ENCODE measurements at places on chromosomes 3 and 15.
A peak's percentile ranks its signal among the peaks of the same experiment; 100 is the strongest.

- DNase-seq = peak; percentile 21
Observed at GRCh38 chr15:72554471-72555425, 80.6 kb downstream of the ARIH1 start.

- DNase-seq = no peak
Observed at GRCh38 chr15:66252685-66253417, 699 bp downstream of the MEGF11 start.

GRCh38 chr15:64013179-64014062, 32.9 kb downstream of the DAPK2 start:
- DNase-seq = no peak

GRCh38 chr3:143078883-143079282, 40.7 kb upstream of the CHST2 start:
- DNase-seq = peak; percentile 29

GRCh38 chr3:132445817-132446216, 28.5 kb downstream of the DNAJC13 start:
- DNase-seq = peak; percentile 42

- no peak for DNase-seq
Observed at GRCh38 chr3:80350771-80351170, 583.0 kb upstream of the ROBO1 start.

DNA sequence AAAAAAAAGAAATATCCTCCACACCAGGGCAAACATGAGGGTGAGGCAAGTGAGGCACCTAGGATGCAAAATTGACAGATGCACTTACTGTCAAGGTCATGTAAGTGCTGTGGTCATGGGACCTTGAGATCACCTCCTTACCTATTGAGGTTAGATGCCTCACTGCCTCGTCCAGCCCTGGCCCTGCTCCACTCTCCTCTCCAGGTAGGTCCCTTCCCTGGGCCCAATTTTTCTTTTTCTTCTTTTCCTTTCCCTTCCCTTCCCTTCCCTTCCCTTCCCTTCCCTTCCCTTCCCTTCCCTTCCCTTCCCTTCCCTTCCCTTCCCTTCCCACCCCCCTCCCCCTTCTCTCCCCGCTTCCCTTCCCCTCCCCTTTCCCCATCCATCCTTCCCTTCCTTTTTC, 71.1 kb upstream of the DLG1 start:
- no peak for DNase-seq

- no peak for DNase-seq
Observed at GRCh38 chr3:193963808-193964516, 172.0 kb upstream of the HES1 start.

DNA sequence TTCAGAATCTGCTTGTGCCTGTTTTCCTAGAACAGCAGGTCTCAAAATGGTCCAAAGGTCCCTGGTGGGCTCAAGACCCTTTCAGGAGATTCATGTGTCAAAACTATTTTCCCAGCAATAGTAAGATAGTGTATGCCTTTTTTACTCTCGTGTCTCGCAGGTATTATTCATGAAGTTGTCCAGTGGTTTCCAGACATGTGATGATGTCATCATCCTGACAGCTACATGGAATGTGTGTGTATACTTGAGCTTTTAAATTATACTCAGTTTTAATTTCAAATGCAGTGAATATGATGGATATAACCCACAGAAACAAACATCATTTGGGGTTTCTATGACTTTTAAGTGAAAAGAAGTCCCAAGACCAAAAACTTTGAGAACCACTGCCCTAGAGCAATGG, 288.6 kb downstream of the NTRK3 start:
- DNase-seq = peak; percentile 51

- no peak for DNase-seq
Observed at GRCh38 chr3:43707266-43707665, 16.5 kb downstream of the ABHD5 start.

GRCh38 chr3:31095255-31095654, 200.8 kb upstream of the GADL1 start:
- DNase-seq = no peak

GRCh38 chr15:52220937-52221660, 29.9 kb upstream of the GNB5 start:
- no peak for DNase-seq

GRCh38 chr3:126422571-126423091, 27.9 kb downstream of the CFAP100 start:
- no peak for DNase-seq

DNA sequence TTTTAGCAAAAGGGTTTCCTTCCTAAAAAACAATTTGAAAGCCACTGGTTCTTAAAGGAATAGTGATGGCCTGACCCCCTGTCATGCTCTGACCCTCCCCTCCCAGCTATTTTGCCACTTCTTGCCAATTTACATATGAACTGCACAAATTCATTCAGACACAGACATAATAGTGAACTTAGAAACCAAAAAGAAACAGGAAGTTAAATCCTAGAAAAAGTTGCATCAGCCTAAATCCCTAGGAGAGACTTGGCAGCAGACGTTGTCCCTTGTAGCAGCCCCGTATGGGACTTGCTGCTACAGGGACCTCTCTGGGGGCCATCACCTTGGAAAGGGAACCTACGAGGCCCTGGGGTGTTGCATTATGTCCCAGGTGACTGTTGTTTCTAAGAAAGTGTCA, 14.3 kb upstream of the PDE8A start:
- peak; percentile 12 for DNase-seq

GRCh38 chr15:95326431-95327182, 1003.9 kb upstream of the NR2F2 start:
- no peak for DNase-seq

GRCh38 chr15:43775411-43775965, 1.3 kb downstream of the ELL3 start:
- peak; percentile 42 for DNase-seq

- DNase-seq = no peak
Observed at GRCh38 chr15:73962433-73962832, 29.7 kb downstream of the STOML1 start.

- peak; percentile 86 for DNase-seq
Observed at GRCh38 chr15:100030586-100031229, 297.5 kb upstream of the LYSMD4 start.

GRCh38 chr3:187740421-187741399, 4.6 kb downstream of the BCL6 start:
- peak; percentile 90 for DNase-seq

DNA sequence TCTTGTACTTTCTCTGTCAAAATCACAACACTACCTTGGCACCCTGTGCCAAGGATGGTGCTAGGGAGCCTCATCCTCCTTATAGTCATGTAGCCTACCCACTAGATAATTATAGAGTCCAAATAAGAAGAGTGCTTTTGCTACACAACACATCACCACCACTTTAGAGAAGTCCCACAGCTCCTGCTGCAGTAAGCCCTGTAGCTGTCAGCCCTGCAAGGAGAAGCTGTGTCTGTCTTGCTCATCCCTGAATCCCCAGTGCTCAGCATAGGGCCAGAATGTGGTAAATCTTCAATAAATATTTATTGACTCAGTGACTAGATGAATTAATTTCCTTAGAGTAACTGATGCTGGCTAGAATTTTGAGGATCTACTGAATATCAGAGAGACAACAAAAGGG, 190.8 kb downstream of the ZNF621 start:
- no peak for DNase-seq

- peak; percentile 83 for DNase-seq
Observed at GRCh38 chr3:94246171-94246570, 183.3 kb downstream of the NSUN3 start.

- no peak for DNase-seq
Observed at GRCh38 chr15:76440441-76440840, 103.9 kb downstream of the ISL2 start.

- peak; percentile 10 for DNase-seq
Observed at GRCh38 chr3:39721076-39721475, 88.3 kb upstream of the MYRIP start.

- no peak for DNase-seq
Observed at GRCh38 chr15:63572749-63573464, 24.3 kb upstream of the FBXL22 start.

GRCh38 chr3:143883151-143883550, 34.9 kb upstream of the SLC9A9 start:
- no peak for DNase-seq

GRCh38 chr15:58447271-58448010, 15.7 kb downstream of the LIPC start:
- DNase-seq = peak; percentile 95

DNA sequence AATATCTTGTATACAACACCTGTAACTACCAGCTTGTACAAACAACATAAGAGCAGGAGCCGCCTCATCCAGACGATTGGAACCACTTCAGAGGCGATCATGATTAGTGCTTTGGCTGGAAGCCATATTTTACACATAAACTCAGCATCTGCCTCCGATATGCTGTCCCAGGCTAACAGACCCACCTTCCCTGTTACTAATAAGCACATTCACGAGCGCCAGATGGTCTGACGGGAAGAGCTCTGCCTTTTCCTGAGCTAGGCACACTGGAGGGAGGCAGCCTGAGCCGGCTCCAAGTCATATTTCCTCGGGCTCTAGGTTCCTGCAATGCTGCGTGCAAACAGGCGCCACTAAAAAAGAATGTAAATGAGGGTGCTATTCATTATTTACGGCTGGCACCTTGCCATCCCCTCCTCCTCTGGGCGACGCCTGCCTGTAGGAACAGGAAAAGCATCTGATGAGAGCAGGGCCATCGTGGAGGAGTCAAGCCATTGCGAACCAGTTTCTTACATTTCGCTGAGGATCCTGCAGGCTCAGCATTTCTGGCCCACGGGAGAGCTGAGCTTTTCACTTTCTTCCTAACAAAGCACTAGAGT, 98.2 kb downstream of the ANXA2 start:
- peak; percentile 24 for DNase-seq

- DNase-seq = no peak
Observed at GRCh38 chr15:58355973-58356372, 75.8 kb upstream of the LIPC start.

DNA sequence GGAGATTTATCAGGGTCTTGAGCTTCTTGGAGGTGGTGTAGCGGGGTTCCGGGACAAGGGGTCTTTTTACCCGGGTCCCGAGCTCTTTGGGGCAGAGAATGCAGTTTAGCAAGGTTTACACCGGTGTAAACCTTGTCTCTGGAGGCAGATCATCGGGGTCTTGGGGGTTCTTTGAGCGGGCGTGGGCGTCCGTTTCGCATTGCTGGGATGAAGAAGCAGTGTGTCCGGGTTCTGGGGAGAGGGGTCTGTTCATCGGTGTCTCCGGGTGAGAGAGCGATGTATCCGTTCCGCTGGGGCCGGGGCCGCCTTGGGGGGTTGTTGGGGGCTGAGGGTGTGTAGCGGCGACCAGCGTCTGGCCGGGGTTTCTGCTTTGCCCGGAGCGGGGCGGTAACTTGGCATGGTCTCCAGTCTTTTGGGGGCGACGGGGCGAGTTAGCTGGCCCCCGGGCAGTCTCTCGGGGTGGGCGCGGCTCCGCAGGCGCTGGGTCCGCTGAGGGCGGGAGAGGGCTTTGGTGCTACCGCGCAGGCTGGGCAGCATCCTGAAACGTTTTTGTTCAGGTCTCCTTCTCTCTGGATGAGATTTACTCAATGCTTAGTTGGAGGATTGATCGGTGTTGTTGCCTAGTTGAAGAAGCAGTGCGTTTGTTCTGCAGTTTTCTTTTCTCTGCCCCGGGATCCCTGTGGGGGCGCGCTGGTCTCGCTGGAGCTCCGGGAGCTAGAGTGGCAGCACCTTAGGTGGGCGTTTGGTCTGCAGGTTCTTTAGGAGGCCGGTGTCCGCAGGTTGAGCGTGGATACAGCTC, 843 bp downstream of the GLCE start:
- DNase-seq = no peak

GRCh38 chr3:13533885-13534301, 15.0 kb upstream of the FBLN2 start:
- DNase-seq = no peak

- DNase-seq = no peak
Observed at GRCh38 chr3:139974809-139975425, 39.9 kb downstream of the CLSTN2 start.

- no peak for DNase-seq
Observed at GRCh38 chr15:47669221-47669620, 48.1 kb upstream of the SEMA6D start.

GRCh38 chr3:153843994-153844393, 277.2 kb upstream of the ARHGEF26 start:
- no peak for DNase-seq

- DNase-seq = no peak
Observed at GRCh38 chr3:9278498-9278897, 29.1 kb upstream of the SRGAP3 start.

DNA sequence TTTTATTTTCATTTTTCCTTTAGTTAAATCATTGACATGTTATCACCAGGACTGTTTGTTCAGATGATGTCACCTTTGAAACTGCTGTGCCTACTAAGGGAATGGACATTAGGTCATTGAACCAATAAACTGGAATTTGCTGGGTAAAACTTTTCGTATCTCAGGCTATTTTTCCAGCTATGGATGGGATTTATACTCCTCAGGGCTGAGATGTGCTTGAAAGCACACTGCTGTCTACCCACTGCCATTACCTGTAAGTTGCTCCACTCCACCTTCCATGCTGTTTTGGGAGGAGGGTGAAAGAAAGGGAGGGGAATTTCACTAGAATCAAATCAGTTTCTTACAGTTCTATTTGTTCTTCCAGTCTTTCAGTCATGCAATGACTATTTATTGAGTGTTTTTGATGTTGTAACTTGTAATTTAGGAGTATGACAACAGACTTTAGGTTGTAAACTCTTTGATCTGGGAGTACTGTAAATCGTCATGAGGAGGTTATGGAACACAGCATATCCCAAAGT, 11.3 kb downstream of the EHD4 start:
- no peak for DNase-seq

- DNase-seq = no peak
Observed at GRCh38 chr3:52238193-52238760, 681 bp downstream of the TWF2 start.

DNA sequence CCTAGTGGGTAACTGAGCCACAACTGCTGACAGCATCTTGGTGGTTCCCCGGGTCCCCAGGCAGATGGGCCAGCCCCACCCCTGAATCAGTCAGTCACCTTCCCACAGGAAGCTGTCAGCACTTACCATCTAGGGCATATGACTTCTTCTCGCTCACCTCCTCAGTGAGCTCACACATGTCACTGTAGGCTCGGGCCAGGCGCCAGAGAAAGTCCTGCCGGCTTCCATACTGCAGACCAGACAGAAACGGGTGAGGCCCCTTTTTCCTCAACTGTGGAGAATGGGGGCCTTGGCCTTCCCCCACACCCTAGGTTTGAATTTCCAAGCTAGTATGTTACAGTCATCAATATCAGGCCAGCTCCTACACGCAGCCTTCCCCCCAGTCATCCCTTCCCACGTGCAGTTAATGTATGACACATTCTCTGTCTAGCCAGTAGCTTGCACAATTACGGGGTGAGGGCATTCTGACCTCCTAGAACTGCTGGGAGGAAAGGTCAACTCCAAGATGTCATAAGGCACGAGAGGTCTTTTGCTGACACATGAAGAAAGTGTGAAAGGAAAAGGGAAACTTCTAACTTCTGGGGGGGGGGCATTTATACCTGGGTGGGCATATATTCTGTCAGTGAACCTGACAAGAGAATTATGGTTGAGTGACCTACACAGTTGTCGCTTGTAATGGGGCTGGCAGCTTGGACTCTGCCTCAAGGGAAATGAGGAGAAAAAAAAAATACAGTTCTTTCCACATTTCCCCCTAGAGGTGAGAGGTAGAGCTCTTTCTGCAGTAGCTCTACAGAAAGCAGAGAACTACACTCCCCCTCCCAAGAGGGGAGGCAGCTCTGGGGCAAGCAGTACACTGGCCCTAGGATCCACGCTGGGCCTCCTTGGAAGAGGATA, 10.9 kb downstream of the RMDN3 start:
- peak; percentile 71 for DNase-seq

GRCh38 chr3:184742676-184743135, 30.8 kb upstream of the MAGEF1 start:
- no peak for DNase-seq

Measured in fibroblast of skin of abdomen (primary cell).